H7 (cell line): ENCODE measurements at places on chromosomes 6 and 20.

DNA sequence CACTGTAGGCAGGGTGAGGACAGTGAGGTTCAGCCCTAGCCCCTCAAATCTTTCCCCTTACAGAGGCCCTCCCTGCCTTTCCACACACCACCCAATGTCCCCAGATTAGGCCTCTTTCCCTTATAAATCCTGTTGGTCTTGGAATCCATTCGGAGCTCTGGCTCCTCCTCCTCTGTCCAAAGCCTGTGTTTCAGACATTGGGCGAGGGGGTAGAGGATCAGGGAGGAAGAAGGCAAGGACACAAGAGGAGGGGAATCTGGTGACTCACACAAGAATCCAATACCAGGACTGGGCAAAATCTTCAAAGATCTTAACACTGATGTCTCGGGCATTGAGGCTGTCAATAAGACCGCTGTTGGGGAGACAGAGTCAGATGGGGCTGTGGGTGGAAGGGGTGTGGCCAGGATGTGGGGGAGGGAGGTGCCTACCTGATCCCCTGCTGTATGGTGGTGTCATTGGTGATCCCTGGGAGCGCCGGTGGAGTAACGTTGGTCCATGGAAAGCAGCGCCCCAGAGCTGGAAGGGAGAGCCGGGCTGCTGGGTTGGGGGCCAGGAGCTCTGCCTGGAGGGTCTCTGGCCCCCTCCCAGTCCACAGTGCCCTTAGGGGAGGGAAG is 7.6 kb downstream of the SLC44A4 start:
- DNase-seq = peak; percentile 74

DNA sequence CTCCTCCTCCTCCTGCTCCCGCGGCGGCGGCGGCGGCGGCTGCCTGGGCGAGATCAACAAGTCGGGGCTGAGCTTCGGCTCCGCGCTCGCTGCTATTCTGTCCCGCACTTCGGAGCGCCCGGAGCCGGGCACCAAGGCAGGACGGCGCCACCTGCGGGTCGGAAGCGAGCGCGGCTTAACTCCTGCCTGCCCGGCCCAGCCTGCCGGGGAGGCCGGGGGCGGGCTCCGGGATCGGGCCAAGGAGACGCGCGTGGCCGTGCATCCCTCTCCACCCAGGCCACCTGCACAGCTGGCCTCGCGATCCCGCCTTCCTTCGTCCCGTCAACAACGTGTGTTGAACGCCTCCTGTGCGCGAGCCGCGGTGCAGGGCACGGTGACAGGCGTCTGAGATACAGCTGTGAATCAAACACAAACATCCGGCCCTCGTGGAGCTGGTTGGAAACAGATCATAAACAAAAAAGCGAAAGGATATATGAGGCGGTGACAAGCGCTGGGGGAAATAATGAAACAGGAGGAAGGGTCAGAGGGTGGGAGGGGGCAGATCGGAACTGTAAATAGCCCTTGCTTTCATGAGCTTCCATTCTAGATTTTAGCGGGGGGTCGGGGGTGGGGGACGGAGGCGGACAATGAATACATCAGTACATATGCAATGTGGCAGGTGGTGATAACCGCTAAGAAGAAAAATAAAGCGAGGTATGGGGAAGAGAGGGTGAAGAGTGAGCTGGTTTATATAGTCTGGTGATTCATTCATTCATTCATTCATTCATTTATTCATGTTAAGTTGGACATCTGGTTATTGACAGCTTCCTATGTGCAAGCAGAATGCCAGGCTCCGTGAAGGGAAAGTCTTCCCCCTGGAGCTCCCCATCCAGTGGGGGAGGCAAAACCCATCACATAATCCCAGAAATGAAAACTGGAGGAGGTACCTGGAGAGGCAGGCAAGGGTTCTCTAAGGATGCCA is 2.0 kb upstream of the KCNB1 start:
- DNase-seq = peak; percentile 94

DNA sequence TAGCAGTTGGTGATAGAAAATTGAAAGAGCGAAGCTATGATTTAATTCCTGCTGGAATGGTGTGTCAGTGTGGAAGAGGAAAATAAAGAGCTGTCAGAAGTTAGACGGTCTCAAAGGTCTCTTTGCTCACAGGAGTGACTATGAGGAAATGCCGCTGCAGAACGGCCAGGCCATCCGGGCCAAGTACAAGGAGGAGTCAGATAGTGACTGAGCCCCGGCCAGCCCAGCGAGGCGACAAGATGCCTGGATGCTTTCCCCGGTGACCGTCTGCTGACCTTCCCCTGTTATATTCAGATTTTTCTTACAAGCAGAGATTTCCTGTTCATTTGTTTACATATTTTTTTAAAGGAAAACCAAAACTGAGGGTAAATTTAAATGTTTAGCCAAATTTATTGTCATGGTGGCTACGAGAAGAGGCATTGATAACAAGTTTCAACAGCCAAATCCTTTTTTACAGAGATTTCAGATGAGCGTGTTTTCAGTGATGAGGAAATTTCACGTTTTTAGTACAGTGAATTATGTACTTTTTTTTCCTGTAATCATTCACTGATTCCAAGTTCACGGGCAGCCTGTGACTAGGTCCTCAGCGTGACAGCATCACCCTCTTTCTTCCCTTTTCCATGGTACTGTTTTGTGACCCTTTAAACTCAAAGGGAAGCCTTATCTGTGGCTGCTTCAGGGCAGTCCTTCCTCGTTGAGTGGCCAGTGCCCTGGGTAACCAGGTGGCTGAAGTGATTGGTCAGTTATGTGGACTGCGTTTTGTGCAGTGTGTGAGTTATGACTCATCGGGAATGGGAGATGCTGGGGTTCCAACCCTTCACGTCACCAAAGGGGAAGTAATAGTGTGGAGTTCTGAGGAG is 12.6 kb downstream of the DYNLT1 start:
- DNase-seq = no peak

DNA sequence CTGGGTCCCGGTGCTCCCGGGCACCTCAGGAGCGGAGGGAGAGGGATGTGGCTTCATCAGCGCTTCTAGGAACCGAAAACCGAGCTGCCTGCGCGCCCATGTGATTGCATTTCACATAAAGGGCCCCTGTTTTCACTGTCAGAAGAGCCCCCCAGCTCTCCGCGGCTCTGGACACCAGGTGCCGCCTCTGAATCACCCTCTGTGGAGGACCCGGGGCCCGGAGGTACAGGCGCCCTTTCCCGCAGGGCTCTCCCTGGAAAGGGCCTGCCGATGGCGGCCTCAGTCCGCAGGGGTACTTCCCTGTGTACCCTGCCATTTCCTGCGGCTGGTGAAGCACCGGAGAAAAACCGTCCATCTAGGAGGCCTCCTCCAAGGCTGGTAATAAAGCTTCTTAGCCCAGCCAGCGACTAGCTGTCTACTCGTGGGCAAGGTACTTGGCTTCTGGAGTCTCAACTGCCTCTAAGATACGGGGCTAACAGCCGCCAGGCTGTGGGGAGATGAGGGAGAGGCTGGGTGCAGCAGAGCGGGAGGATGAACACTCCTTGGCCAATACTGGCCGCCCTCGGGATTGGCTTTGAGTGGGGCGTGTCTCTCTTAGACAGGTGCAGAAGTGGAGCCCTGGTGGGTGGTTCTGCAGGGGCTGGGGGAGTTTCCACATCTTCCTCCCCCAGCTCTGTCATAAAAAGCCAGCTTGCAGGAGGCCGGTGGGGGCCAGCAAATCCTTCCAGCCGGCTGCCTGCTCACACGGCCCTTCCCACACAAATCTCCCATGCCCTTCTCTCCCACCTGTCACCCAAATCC is 1.6 kb downstream of the PPP1R16B start:
- peak; percentile 40 for DNase-seq

DNA sequence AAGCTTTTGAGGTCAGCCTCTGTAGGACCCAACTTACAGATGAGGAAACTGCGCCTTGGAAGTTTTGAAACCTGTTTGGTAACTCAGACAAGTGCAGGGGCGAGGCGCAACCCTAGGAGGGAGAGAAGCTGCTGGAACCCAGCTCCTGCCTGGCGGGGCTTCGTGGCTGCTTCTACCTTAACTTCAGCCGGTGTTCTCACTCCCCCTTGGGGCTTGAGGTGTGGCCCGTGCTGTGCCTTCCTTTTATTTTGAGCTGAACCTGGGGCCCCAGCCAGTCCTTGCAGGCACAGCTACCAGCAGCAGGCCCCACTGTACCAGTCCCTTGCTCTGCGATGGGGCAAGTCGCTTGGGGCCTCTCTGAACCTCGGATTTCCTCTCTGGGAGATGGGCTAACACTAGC is 12.0 kb downstream of the RBM38 start:
- DNase-seq = peak; percentile 58

DNA sequence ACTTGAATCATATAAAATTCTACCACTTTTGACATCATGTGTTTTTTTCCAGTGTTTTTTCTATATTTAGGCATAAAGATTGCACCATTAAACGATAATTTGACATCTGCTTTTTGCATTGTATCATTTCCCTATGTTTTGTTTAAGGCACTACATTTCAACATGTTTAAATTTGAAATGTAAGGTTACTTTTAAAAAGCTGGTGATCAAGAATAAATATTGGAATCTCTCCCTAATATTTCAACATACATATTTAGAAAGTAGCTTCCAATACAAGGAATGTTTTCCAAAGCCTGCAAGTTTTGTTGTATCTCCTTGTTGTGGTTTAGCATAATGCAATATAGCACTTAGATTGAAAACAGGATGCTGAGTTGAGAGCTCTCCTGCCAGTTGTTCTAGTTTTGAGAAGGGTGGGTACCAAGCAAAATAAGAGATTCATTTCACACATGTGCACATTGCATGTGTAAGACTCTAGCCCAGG is 76.5 kb downstream of the SYNJ2 start:
- DNase-seq = no peak

GRCh38 chr6:105884426-105884825 is 201.7 kb upstream of the PRDM1 start:
- DNase-seq = no peak

DNA sequence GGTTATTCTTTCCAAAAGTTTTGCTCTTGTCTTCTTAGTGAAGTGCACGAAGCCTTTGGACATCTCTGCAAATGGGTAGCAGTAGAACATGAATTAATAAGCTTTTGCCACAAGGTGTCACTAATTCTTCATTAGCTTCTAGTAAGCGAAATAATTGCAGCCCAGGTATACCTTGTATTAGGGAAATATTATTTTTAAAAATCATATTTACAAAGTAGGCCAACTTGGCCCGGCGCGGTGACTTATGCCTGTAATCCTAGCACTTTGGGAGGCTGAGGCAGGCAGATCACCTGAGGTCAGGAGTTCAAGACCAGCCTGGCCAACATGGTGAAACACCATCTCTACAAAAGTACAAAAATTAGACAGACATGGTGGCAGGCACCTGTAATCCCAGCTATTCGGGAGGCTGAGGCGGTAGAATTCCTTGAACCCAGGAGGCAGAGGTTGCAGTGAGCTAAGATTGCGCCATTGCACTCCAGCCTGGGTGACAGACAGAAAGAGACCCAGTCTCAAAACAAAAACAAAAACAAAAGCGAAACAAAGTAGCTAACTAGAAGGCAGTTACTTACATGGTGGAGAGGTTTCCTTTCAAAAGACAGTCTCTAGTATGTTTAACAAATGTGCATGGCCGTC is 8.8 kb upstream of the RSPH3 start:
- DNase-seq = peak; percentile 38

- DNase-seq = no peak
These were observed 43.0 kb downstream of the CBFA2T2 start for GRCh38 chr20:33532753-33533459.

DNA sequence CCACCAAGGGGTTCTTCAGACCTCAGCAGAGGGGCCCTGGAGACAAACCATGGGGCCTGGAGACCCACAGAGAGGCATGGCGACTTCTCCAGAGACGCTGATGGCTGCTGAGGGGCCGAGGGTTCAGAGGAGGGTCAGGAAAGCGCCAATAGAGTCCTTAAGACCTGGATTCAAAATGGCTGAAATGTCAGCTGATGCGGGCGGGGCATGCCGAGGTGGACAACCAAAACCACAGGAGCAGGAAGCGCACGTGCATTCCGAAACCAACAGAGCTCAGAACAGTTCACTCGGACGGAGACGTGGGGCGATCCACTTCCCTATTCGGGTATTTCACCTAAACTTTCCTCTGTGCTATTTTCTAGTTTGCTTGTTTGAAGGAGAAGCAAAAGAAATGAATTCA is 99.9 kb upstream of the RIN2 start:
- DNase-seq = no peak

DNA sequence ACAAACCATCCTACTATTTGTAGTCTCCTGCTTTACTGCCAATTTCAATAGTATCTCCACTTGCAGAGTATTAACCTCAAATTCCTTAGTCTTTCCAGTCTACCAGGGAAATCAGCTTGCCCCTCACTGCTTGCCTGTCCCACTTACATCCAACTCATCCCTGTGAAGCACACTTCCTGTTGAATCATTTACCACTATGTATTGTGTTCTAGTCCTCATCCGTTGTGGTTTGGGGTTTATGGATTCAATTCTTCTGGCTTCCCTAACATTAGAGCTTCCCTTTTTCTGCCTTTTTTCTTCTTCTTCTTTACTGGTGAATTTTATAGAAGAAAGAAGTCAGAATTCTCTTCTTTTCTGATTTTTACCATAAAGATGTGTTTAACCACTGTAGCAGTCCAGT is 5.1 kb upstream of the TXLNB start:
- no peak for DNase-seq

GRCh38 chr6:54586251-54586650 is 260.3 kb upstream of the FAM83B start:
- no peak for DNase-seq

GRCh38 chr20:62529896-62530642 is 54.3 kb upstream of the GATA5 start:
- no peak for DNase-seq

- no peak for DNase-seq
These were observed 36.8 kb downstream of the PPP1R3G start for GRCh38 chr6:5121956-5122355.

DNA sequence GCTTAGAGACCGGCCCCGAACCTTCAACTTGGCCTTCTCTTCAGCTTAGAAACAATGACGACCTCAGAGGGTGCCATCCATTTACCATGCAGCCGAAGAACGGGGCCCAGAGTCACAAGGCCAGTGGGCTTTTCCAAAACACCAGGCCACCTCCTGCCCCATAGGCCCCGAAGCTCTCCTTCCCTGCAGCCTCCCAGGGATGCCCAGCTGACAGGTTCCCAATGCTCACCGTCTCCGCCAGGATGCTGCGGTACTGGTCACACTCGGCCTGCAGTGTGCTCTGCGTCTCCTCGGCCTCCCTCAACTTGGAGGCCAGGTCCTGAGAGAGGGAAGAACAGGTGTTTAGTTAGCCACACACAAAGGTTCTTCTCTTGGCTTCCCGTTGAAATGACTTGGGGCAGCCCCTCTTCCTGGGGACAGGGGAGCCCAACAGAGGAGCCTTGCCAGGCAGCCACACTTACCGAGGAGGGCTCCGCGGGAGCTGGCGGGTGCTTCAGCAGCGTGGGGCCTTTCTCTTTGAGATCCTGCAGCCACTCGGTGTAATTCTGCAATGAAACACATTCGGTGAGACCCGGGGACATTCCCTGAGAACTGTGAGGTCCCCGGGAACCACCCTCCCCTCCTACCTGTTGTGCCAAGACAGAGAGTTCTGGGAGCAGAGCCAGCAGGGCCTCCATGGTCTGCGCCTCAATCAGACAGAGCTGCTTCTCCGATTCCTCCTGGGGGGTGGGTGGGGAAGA is 51.5 kb downstream of the DSTN start:
- DNase-seq = peak; percentile 31

- DNase-seq = no peak
These were observed 11.5 kb upstream of the MPC1 start for GRCh38 chr6:166394036-166394892.
